ENCODE measurements at places on chromosomes 13 and 19.

DNA sequence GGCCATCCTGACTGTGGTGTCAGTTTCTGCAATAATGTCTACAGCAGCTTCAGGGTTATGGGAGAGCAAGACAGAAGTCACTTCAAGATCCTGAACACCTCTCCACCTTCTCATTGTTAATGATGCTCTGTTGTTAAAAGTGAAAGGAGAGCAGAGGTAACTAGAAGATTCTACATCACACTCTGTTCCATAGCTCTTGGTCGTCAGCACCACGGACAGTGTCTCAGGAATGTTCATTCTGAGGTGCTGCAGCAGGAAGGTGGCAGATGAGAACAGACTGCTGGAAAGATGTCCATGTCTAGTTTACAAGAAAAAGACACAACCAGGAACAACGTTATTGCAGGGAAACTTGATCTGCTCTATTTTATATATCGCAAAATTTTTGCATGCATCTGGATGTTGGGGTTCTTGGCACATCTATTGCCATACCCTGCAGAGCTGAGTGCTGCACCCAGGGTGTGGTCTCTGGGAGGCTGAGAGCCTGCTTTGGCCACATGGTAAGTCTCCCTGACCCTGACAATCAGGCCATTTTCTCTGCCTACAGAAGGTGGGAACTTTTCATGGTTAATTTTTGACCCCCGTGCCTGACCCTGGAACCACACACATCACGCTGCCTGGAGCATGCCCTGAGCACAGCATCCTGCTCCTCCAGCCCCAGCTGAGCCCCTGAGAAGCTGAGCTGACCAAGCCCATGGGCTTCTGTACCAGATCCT is 12.7 kb downstream of the CEACAM21 start:
- no peak for DNase-seq

DNA sequence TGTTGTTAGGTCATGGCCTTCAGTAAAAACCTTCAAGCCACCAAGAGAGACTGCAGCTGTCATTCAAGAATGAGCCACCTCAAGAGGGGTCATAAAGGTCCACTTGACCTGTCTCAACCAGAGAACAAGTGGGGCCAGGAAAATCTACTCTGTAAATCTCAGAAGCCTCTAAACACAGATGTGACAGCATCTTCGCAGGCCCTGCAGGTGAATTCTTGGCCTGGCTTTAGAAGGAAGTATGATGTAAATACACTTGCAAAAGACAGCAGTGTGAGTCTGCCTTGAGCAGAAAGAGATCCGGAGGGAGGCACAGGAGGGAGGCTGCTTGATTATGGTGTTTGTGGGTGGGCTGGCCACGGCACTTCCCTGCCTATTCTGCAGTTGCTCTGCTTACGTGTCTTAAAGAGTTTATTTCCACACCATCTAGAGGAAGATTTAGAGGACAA is 1082.9 kb downstream of the UQCRFS1 start:
- DNase-seq, result no peak

GRCh38 chr13:50654331-50654730 is 189.2 kb downstream of the DLEU7 start:
- no peak for DNase-seq

DNA sequence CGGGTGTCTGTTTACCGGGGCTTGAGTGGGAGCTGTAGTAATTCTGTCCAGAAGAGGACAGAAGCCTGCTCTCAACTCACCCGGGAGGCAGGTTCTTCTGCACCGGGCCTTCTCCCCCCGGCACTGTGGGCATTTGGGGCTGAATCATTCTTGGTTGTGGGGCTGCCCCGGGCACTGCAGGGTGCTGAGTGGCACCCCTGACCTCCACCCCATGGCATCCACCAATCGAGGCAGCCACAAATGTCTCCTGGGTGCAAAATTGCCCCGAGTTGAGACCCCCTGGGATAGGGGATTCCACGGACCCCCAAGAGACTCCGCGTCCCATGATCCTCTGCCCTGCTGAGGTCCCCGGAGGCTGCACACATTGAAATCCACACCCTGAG is 68.8 kb downstream of the GNG7 start:
- no peak for DNase-seq

DNA sequence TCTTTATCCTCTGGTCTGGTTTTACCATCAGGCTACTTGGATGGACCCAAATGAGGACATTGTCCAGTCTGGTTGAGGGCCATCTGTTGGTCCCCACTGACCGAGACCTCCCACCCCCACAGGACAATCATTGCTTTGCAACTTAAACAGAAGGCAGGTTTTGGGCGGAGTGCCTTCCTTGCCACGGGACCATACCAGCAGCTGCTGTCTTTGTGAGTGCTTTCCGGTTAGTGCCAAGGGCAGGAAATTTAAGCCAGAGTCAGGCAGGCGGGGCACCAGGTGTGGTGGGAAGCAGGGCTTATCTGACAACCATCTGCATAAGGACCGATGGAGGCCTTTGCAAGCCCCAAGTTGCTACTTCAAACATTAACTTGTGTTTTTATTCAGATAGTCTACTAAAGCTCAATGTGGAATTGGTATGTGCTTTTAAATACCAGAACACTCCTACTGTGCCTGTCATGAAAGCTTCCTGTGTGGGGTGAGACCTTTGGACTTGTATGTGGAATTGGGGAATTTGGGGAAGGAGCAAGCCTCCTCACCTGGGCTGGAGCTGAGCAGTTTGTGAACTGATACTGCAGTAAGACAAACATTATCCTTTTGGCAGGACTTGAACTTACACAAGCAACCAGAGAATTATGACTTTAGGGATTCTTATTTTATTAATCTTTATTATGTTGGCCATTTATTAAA is 39.3 kb upstream of the UBE2L5 start:
- DNase-seq, result no peak

GRCh38 chr19:41978470-41978869 is 15.6 kb downstream of the ATP1A3 start:
- DNase-seq, result no peak

- DNase-seq, result no peak
Measured at GRCh38 chr13:109541081-109541480, 245.3 kb downstream of the IRS2 start.

- no peak for DNase-seq
Measured at GRCh38 chr13:110973007-110973700, 58.3 kb upstream of the ANKRD10 start.

DNA sequence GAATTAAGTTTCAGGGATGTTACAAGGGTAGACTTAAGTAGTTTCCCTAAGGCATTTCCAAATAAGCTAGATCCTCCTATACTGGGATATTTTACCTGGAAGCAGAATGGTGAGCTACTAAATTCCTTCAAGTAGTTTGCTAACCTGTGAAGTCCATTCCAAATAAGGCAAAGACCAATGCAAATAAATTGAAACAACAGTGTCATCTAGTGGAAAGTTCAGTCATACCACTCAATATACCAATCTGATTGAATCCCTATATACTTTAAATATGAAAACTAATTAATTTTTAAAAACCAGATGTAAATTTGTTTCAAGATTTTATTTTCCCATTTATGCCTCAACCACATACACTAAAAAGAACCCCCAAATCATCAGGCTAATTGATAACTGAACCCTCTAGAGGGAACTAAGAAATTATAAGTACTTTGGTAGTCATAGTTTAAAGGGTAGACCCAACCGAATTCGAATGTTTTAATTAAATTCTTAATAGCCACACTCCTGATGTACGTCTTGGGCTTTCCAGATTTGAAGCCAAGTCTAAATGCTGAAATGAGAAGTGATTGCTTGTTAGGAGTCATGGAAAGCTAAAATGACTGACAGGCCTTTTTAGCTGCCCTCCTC is 223.7 kb downstream of the TBC1D4 start:
- no peak for DNase-seq
